ENCODE measurements at places on chromosomes 5 and 9.

DNA sequence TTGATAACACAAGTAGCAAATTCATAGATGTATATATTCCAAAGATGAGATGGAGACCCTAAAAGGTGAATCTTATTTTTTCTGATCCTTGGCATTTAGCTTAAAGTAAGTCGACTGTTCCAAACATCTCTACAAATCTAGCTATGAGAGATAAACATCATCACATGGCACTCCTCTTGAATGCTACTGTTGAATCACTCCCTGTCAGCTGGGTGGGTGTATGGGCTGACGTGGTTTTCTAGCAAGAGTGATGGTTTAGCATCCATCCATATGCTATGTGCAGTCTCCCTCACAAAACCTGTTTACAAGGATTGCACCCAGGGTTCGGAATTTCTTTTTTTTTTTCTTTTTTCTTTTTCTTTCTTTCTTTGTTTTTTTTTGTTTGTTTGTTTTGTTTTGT, 13.8 kb downstream of the ACO1 start:
- DNase-seq = no peak

DNA sequence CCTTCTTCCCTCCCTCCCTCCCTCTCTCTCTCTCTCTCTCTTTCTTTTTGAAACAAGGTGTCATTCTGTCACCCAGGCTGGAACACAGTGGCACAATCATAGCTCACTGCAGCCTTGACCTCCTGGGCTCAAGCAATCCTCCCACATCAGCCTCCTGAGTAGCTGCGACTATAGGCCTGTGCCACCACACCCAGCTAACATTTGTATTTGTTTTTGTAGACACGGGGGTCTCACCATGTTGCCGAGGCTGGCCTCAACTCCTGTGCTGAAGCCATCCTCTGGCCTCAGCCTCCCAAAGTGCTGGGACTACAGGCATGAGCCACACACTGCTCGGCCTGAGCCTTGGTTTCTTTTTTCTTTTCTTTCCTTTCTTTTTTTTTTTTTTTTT, 45.8 kb downstream of the PLPP7 start:
- no peak for DNase-seq

DNA sequence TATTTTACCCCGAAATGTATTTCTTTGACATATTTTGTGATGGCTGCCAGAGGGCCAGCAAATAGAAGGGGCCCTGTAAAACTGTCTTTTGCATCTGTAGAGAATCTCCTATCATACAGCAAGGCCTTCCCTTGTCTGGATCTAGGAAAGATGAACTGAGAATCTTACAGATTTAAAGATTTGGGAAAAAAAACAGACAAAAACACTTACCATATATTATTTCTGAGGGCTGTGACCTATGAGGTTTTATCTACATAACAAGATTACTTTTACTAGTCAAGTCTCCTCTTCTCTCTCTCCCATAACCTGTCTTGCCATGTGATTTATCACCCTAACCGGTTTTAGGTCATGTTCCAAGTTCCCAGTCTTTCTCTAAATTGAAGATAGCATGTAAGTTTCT, 599.2 kb upstream of the CDH6 start:
- DNase-seq = no peak

DNA sequence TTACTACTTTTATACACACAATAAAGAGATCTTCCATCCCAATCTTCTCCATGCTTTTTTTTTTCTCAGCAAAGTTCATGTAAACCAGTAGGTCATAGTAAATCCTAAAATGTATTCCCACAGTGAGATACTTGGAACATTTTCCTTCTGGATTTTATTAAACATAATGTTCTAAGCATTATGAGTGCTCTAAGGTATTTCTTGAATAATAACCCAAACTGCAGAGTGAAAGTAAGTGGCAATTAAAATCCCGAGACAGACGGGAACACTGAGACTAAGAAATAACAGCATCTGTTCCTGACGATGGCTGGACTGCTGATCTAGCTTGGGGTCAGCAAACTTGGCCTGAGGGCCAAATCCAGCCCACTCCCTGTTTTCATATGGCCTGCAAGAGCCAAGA, 359.8 kb downstream of the ARL15 start:
- DNase-seq = no peak

DNA sequence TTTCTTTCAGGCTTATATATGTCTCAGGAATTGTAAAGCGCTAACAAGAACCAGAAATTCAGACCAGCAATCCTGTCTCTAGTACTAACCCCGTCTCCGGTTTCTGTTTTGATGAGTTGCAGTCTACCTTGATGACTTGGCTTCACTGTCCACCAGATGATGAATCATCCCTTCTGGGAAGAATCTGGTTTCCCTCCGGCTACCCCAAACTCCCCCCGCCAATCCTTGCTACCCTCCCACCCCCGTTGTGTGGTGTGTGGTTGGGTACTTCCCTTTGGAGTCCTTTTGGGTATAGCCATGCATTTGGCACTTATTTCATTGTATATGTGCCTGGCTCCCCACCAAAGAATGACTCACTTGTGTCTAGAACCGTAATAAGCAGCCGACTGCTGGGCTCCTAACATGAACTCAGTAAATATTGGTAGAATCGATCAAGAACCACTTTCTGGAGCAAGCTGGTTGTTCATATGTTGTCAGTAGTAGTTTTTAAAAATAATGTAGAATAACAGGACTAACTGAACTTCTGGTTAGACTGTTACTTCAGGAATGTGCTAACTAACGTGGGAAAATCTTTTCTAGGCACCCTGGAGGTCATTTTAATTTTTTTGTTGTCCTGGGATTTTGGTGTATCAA, 8.3 kb upstream of the TGFBI start:
- peak; percentile 44 for DNase-seq

DNA sequence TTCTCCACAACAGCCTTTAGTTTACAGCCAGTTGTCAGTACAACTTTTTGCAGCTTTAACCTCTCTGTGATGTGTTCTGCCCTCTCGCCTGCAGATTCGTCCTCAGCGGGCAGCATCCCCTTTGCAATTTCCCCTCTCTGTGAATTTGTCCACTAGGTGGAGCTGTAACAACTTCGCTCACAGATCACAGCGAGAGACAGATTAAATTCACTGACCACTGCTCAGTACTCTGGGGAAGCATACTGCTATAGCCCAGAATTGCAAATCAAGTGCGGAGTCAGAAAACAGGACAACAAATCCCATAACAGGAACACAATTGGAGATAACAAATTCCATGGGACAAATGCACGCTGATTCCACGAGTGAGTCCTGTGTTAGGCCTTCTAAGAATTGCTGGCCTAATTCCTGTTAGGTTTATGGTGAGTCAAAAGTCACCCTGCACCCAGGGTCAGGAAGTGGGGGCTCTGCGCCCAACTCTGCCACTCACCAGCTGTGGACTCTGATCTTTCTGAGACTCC, 2124.9 kb downstream of the MAT2B start:
- DNase-seq = peak; percentile 78

GRCh38 chr5:77743181-77743580, 33.0 kb downstream of the TBCA start:
- DNase-seq = no peak

DNA sequence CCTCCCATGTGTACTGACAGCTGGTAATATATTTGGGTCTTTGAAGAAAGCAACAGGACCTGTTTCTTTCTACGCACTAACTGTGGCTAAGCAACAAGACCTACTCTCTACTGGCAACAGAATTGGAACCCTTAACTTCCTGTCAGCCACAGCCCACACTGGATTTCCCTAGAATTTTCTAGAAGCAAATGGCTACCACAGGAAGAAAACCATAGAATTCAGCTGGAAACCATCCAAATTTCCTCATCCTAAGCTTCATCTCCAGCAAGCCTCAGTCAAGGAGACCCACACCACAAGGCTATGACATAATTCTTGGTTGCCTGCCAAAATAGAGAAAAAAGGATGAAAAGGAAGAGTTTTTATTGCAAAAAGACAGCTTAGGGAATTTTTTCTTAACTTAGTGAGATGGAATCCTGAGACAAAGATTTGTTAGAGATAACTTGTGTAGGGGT, 171.8 kb upstream of the TNC start:
- DNase-seq = peak; percentile 23

GRCh38 chr5:16671208-16671607, 54.4 kb upstream of the RETREG1 start:
- no peak for DNase-seq

All from DMS53 (cell line).